Activated CD8-positive, alpha-beta memory T cell treated with anti-CD3 and anti-CD28 coated beads for 24 hours (primary cell): ENCODE measurements at places on chromosomes 6 and 20.
A peak's percentile ranks its signal among the peaks of the same experiment; 100 is the strongest.

GRCh38 chr6:121216928-121217327 is 117.4 kb downstream of the TBC1D32 start:
- DNase-seq: no peak

GRCh38 chr6:16174416-16175078 is 45.7 kb downstream of the MYLIP start:
- DNase-seq: no peak

DNA sequence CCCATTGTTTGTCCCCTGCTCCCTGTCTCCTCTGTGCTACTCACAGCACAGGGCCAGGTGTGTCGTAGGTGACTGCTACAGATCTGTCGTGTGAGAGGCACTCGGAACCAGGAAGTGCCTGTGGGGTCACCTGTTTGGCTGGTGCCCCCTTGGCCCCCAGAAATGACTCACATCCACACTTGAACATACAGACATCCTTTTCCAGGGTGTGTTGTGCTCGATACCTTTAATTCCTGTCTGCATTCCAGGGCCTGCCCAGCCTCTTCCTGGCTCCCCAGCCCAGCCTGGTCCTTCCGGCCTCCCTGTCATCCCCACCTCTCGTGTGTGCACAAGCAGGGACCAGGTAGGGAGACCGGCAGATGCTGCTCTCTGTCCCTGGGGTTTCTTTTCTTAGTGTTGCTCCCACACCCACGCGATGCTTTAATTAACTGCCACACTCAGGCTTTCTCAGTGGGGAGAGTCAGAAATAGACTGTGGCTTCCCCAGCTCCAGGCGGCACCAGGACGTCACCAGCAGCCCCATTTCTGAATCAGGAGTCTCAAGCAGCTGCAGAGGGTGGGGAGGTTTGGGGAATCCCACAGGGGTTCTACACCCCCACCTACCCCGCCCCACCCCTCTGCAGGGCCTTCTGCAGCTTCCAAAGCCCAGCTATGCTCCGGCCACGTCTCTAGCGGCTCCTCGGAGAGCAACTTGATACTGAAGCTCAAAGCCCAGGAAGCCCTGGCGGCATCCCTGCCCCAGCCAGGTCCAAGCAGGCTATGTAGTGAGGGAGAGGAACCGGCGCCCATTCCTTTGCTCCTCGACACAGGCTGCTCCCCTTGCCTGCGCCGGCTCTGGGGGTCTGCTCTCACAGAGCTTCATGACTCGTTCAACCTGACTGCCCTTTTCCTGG is 102.2 kb downstream of the SYCP2 start:
- no peak for DNase-seq

- no peak for DNase-seq
Measured at GRCh38 chr6:26500102-26500501, at the start of gene BTN1A1. Gene BTN1A1, plus strand, starts transcription at chr6:26500303. Its CDS starts 984 bp downstream, at chr6:26501287.

DNA sequence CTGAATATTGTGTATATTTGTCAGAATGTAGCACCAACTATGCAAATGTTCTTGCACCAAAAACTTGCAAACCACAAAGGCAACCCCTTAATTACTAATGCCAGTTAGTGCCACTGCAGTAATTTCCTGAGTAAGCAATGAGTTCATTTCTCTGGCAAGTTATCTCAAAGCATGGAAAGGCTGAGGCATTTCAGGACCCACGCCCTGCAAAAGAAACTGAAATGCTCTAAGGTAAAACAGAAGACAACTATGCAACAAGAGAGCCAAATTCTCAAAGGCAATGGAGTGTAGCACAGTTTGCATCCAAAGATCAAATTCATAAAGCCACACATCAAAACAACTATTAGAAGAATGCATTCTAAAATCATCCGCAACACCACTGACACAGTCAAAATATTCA is 994.4 kb downstream of the EYS start:
- no peak for DNase-seq

- DNase-seq: no peak
Measured at GRCh38 chr6:131867744-131868143, 59.9 kb downstream of the ENPP1 start.

GRCh38 chr6:157096522-157096921 is 226.8 kb downstream of the TMEM242 start:
- DNase-seq: no peak

DNA sequence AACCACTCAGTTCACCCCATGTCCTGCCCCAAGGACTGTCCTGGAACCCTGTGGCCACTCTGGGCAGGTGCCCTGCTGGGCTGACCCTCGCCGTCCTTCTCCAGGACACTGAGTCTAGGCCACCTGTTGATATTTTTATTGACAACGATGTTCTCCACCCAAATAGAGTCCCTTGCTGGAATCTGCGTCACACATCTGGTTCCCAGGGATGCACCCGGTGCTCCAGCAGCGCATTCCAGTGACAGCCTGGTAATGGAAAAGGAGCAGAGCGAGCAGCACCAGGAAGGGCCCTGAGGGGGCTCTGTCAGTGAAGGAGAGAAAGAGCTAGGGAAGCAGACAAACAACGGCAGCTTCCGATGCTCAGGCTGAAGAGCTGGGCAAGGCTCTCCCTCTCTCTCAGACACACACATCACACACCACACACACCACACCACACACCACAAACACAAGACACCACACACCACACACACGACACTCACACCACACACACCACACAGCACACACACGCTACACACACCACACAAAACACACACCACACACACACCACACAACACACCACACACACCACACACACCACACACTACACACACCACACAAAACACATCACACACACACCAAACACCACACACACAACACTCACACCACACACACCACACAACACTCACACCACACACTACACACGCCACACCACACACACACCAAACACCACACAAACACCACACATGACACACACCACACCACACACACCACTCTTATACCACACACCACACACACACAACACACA is 117.9 kb upstream of the THBS2 start:
- DNase-seq: peak; percentile 50
